Iris pigment epithelial cell (primary cell): ENCODE measurements at places on chromosomes 3 and 15.

DNA sequence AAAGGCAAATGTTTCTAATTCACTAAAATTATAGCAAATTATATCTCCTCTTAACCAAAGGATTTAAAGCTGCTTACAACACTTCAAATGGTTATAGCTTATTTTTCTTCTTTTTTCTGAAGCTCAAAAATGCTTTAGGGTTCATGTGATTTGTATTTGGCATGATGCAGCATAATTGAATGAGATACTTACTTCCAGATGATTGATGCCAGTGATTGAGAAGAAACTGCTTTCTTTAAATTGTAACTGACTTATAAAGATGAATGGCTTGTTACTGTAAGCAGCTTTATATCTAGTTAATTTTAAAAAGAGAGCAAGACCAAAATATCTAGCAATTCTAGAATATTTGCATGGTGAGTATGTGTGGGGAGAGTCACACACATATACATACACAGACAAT lies 270.7 kb upstream of the THRB start:
- DNase-seq: no peak

- DNase-seq: peak; percentile 27
Observed at GRCh38 chr15:89442671-89443307, 53.6 kb downstream of the RHCG start.

GRCh38 chr15:60830479-60830878 lies 351.5 kb upstream of the ICE2 start:
- peak; percentile 49 for DNase-seq

DNA sequence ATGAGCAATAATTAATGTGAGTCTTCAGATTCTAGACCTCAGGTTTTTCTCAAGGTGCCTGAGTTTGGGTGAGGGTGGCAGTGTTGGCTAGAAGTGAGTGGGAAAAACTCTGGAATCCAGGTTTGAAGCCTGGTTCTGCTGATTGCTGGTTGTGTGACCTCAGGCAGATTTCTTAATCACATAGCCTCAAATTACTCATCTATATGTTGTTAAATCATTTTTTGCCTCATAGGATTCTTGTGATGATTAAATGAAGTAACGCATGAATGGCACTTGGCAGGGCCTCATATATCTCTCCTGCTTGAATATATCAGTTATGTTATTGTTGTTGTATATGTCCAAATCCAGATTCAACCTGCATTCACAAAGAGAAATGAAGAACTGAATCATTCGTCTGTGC lies 60.5 kb downstream of the NR2F2 start:
- no peak for DNase-seq

DNA sequence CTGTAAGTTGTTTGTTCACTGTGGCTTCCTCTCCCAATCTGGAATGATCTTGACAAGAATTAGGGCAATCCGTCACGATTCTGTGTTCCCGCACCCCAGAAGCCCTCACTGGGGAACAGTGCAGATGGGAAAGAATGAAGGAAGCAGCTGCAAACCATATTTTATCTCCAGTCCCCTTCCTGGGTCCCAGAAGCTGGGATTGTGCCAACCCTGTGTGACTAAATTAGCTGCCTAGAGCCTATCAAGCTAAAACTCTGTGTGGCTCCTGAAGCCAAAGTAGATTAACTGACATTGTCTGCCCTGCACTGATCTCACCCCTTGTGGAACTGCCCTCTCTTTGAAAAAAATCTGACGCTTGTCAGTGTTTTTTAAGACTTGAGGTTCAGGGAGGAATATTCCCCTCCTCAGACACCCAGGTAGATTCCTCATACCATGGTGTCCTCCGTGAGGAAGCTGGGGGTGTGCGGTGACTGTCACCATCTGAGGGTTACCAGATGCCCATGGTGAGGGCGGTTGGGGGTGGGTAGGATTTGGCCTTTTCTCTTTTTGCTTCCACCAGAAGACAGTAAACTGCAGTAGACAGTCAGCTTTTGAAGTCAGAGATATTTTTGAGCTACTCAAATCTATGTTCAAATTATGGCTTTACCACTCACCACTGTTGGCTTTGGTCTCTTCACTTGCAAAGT lies 358.3 kb upstream of the TPM1 start:
- DNase-seq: no peak

DNA sequence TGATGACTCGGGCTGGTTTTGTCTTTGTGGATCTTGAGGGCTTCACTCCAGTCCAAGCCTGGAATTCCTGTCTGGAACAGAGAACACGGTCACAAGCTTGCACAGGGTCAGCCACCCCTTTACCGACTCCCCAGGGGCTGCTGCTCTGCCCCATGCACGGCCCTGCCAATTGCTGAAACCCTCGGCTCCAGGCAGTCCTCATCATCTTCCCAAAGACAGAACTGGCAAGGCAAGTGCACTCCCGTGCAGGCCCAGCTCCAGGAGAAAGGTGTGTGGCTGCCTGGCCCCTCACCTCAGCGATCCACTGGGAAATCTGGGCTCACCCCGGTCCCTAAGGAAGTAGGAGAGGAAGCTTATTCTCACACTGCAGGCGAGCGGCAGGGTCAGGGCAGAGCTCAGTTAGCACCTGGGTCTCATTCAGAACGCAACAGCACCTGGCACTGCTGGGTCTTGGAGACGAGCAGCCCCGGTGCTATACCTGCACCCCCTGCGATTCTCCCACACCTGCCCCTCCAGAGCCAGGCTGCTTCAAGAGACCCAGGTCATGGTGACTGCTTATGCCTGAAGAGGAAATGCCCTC lies 7.2 kb downstream of the MAP6D1 start:
- no peak for DNase-seq

- peak; percentile 19 for DNase-seq
Observed at GRCh38 chr15:33293713-33294334, 16.9 kb upstream of the RYR3 start.

DNA sequence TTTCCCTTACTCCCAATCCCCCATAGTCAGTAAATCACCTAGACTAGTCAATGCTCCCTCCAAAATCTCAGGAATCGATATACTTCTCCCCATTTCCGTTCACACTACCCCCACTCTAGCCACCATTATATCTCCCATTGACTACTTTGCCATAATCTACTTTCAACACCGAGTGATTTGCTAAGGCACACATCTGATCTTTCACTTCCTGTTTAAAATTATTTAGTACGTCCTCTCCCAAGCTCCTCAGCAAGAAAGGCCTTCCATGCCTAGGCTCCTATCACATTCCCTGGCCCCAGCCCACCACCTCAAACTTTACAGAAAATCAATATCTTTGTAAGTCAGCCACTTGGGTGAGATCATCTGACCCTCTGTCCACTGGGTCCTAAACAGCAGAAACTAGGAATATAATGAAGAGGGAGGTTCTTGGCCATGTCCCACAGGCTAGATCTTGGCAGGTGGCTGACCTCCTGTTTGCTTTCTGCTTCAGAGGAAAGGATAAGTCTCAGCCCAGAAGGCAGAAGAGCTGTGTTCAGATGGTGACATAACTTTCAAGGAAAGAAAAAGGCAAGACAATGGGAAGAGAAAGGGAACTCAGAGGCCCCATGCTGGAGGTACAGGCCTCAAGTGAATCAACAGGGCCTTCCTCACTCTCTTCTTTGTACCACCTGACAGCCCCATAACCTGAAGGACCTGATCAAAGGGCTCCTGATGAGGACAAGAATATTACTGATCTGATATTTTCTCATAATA lies 103.0 kb downstream of the RPL22L1 start:
- DNase-seq: no peak

GRCh38 chr3:188315553-188315952 lies 161.6 kb downstream of the LPP start:
- DNase-seq: no peak

GRCh38 chr15:41001524-41002214 lies 48.4 kb downstream of the CHAC1 start:
- peak; percentile 36 for DNase-seq

GRCh38 chr3:195773956-195774537 lies 37.7 kb downstream of the MUC4 start:
- DNase-seq: no peak

- DNase-seq: no peak
Observed at GRCh38 chr3:134065252-134066157, 35.8 kb upstream of the SLCO2A1 start.

DNA sequence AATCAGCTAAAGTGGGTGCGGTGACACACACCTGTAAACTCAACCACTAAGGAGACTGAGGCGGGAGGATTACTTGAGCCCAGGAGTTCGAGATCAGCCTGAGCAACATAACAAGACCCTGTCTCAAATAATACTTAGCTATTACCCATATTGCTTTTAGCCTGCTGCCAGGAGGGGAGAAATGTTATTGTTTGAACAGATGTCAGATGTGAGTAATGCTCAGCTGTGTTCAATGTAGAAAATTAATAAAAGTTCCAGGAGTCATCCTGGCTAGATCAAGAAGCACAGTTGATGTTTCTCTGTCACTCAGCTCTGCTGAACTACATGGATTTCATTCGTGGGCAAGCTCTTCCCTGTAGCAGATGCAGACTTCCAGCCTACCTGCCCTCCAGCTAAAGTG lies 22.2 kb downstream of the LSM3 start:
- no peak for DNase-seq

DNA sequence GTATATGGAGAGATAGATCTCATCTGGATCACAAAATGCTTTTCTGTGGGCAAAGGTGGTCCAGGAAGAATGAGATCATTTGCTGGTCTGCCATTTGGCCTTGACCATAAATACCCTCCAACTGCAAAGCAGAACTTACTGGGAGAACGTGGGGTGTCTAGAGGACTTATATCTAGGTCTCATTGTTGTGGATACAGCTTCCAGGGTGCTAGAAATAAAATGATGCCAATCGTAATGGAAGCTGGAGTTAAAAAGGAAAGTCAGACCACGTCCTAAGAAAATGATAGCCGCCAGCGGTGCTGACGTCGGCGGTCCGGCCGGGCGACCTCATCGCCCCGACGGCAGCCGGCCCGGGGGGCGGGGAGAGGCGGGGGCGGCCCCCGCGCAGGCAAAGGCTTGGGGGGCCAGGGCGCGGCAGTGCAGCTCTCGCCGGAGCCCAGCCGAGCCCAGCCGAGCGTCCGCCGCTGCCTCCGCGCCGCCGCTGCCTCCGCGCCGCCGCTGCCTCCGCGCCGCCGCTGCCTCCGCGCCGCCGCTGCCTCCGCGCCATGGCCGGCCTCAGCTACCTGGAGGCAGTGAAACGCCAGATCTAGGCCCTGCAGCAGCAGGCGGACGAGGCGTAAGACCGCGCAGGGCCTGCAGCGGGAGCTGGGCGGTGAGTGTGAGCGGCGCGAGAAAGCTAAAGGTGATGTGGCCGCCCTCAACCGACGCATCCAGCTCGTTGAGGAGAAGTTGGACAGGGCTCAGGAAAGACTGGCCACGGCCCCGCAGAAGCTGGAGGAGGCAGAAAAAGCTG lies 89.5 kb downstream of the EOMES start:
- DNase-seq: peak; percentile 68
